ENCODE measurements at places on chromosomes 6 and 20.

DNA sequence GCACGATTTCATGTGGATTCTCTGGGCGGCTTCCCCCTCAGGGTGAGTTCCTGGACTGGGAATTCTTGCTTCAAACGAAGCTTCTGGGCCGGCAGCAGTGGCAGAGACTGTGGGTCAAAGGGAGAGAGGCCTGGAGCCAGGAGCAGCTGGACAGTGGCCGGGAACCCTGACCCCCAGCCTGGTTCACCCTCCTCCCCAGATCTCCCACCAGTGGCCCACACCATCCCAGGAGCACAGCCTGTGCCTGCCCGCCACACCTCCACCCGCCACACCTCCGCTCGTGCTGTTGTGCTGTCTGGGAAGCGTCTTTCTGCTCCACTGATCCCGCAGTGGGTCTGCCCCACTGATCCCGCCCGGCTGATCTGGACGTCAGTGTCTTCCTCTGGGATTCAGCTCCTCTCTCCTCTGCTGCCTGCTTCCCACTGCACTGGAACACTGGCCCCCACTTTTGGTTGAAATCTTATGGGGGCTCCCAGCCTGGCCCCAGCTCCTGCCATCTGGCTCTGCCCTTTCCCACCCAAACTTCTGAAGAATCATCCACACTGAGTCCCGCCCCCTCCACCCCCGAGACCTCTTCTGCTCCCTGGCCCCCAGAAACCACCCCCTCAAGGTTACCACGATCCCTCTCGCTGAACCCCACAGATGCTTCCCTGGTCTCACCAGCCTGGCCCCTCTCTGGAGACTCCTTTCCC is 9.8 kb downstream of the ZBP1 start:
- DNase-seq, result no peak

- no peak for DNase-seq
These were observed 989 bp downstream of the CST1 start for GRCh38 chr20:23749746-23750145.

- DNase-seq, result no peak
These were observed 13.9 kb downstream of the JAG1 start for GRCh38 chr20:10659651-10660601.

DNA sequence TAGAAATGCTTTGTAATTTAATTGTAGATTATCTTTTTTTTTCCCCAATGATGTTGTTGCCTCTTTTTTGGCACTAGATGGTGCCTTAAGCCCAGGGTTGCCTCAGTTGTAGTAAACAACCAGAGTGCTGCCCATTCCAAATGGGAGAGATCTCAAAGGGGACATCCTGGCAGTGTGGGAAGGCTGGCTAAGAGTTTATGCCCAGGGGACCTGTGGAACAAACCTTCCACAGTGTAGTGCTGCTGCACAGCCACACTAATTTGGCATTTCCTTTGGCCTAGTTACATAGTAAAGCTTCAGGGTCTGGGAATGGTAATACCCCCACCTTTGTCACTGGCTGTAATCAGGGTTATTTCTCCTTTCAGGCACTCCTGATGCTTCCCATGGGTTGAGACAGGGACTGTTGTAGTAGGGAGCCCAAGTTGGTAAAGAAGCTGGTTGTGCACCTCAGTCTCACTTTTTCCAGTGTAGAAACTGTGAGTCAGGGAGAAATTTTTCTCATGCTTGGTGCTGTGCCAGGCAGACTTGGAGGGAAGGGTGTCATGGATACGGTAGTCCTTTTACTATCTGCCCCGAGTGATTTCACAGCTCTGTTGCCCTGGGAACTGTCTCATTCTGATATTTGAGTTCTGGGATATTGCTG is 177.8 kb upstream of the ECI2 start:
- DNase-seq, result no peak

GRCh38 chr20:50918403-50918802 is 12.8 kb downstream of the ADNP start:
- DNase-seq, result no peak

DNA sequence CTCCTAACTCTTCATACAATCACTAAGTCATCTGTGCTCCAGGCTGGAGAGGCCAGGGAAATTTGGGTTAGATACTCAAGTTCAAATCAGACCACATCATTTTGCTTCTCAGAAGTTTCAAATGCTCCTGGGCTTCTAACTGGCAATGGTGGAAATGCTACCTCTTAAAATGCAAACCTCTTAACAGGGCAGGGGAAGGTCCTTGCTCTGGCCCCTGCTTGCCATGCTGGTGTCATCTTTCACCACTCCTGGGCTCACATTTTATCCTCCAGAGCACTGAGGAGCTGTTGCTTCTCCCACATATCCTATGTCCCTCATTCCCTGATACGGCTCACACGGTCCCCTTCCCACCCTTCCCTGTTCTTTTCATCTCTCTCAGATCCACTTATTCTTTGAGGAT is 41.8 kb upstream of the NT5E start:
- DNase-seq, result no peak

DNA sequence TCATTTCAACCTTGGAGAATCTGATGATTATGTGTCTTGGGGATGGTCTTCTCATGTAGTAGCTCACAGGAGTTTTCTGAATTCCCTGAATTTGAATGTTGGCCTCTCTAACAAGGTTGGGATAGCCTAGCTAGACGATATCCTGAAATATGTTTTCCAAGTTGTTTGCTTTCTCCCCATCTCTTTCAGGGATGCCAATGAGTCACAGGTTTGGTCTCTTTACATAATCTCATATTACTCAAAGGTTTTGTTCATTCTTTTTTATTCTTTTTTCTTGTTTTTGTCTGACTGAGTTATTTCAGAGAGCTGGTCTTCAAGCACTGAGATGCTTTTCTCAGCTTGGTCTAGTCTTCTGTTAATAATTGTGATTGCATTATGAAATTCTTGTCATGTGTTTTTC is 42.7 kb upstream of the COL9A1 start:
- DNase-seq, result no peak

GRCh38 chr6:77880501-77880900 is 227.7 kb downstream of the MEI4 start:
- no peak for DNase-seq

- DNase-seq, result no peak
These were observed 226.5 kb downstream of the BTBD9 start for GRCh38 chr6:38413102-38413800.

DNA sequence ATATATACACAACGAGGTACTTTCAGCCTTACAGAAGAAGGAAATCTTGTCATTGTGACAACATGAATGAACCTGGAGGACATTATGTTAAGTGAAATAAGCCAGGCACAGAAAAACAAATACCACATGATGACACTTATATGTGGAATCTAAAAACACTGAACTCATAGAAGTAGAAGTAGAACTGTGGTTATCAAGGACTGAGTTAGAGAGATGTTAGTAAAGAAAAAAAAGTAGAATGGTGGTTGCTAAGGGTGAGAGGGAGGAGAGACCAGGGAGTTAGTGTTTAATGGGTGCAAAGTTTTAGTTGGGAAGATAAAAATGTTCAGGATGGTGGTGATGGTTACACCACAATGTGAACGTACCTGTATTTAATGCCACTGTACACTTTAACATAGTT is 4.8 kb upstream of the STX11 start:
- no peak for DNase-seq

- no peak for DNase-seq
These were observed 88.1 kb downstream of the DACT2 start for GRCh38 chr6:168231393-168231957.

DNA sequence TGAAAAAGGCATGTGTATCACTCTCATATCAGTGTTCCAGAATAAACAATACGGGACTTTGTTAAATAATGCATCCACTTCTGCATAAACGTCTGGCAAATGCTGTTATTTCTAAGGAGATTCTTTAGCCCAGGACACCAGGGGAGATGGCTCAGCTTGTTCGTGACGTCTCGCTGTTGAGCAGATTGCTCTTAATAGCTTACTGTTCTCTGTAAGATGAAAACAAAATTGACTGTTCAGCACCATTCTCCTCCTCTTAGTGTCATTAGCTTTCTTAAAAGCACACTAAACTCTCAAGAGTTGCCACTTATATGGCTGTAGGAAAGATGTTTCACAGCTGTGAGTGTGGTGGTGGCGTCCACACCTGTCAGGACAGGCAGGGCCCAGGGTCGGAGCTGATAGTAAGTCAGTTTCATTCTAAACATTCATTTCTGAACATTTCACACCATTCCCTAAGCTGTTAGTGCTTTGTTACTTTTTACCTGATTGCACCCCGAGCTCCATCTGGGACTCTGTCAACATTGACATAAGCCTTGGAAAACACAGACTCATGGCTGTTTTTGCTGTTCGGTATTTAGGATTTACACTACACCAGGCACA is 132.1 kb downstream of the ZDHHC14 start:
- no peak for DNase-seq

- DNase-seq, result no peak
These were observed 244.7 kb upstream of the SPTLC3 start for GRCh38 chr20:12764053-12764452.

DNA sequence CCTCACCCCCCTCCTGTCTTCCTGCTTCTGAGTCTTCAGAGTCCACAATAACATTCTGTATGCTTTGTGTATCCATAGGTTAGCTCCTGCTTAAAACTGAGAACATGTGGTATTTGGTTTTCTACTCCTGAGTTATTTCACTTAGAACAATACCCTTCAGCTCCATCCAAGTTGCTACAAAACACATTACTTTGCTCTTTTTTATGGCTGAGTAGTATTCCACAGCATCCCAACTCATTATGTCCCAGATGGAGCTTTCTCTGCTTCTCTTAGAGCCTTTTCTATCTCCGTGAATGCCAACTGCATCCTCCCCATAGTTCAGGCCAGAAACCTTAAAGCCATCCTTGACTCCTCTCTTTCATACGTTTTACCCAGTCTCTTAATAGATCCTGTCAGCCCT is 55.8 kb downstream of the STMND1 start:
- DNase-seq, result no peak

GRCh38 chr6:151254451-151255081 is 14.8 kb downstream of the AKAP12 start:
- DNase-seq, result no peak

GRCh38 chr20:8862092-8862491 is 206.8 kb upstream of the PLCB4 start:
- DNase-seq, result no peak

- DNase-seq, result no peak
These were observed 74.1 kb upstream of the HDDC2 start for GRCh38 chr6:125375821-125376220.

DNA sequence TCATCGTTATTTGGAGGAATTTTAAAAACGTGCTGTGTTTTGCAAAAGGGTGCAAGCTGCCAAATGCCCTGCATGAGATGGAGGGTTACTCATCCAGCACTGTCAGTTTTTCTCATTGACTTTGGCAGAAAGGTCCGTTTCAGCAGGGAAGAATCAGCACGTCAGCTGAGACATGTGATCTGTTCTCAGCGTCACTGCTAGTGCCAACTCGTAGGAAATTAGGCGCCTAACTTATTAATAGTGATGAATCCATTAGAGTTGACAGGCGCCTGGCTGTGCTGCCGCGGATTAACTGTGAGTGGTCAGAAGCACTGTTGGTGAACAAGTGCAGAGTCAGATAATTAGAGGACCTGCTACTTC is 175.5 kb upstream of the FOXQ1 start:
- DNase-seq, result no peak

DNA sequence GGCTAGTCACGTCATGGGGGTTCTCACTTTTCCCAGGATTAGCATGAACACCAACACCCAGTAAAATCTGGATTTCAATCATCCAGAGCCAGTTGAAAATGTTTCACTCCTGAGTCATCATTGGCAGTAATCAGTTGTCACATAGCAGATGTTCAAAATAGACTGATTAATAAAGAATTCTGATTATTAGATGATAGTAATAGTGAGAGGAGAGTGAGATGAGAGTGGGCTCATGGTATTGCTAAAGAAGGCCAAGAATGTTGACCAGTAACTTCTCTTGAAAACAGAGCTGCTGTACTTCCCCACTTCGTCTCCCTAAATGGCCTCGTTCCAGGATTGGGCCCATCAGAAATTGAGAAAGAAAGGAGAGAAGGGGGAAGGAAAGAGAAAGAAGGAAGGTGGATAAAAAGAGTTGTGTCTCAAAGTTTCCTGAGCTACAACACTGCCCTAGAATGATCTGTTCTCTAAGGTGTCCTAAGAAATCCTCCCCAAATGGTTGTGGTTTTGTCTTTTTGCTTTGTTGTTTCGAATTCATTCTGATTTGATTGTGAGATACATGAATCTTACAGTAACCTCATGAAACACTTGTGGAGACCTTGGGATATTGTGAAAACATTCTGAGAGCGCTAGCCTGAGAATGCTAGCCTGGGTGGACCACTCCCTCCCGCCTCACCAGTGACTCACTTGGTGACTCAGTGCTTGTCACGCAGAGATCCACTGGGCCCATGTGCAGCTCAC is 502.2 kb upstream of the JARID2 start:
- peak; percentile 92 for DNase-seq

GRCh38 chr20:3661814-3662665 is 1.2 kb downstream of the GFRA4 start:
- DNase-seq, result no peak

DNA sequence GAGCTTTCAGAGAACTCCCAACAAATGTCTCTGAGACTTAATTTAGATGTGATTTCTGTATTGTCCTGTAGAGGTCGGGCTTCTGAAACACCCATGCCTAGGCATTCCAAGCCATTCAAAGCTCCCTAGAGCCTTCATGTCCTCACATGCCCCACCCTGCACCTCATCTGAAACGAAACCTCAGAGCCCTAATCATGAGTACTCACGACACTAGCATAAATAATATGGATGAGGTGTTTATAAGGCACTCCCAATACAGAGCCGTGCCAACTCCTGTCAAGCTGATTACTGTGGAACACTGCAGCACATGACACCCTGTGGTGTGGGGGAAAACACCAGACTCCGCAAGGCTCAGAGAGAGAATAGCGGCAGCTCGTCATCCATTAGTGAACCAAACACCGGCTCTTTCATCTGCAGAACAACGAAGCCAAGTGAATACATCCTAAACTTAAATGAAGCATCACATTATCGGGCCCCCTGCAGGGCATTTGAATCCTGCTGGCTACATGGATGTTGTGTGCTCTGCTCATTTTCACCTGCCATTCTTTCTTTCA is 83.8 kb downstream of the FNDC1 start:
- no peak for DNase-seq

- no peak for DNase-seq
These were observed 122.2 kb downstream of the KIF16B start for GRCh38 chr20:16451001-16451400.

GRCh38 chr6:137698636-137699030 is 168.4 kb upstream of the TNFAIP3 start:
- no peak for DNase-seq

GRCh38 chr6:138286698-138287097 is 68.4 kb upstream of the PBOV1 start:
- no peak for DNase-seq

GRCh38 chr6:108945681-108946159 is 97.5 kb downstream of the ARMC2 start:
- DNase-seq, result no peak

DNA sequence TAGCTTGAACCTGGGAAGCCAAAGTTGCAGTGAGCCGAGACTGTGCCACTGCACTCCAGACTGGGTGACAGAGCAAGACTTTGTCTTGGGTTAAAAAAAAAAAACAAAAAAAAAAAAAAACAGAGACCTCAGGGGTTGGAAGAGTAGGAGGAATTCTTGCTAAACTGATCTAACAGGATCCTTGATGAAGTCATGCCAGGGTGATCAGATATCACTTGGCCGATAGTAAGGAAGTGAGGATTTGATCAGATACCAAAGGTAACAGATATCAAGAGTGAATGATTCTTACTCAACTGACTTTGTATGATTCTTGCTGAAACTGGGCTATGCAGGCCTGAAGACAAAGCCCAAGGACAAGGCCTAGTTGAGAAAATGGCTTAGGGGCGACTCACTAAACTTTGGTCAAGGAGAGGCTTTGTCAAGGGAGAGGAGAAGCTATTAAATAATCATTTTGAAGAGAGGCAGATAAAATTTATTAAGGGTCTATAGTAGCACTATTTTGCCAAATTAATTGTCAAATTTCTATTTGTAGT is 624.7 kb downstream of the UTRN start:
- DNase-seq, result no peak

- peak; percentile 55 for DNase-seq
These were observed 999 bp upstream of the PIM1 start for GRCh38 chr6:37168811-37169495.

Data from activated CD4-positive, alpha-beta T cell treated with anti-CD3 and anti-CD28 coated beads for 48 hours (primary cell).